Hypothalamus (tissue), 51 donors: ENCODE measurements at places on chromosomes 4 and X.

- no peak for DNase-seq
Observed at GRCh38 chr4:15025693-15026092, 23.4 kb downstream of the CPEB2 start.

DNA sequence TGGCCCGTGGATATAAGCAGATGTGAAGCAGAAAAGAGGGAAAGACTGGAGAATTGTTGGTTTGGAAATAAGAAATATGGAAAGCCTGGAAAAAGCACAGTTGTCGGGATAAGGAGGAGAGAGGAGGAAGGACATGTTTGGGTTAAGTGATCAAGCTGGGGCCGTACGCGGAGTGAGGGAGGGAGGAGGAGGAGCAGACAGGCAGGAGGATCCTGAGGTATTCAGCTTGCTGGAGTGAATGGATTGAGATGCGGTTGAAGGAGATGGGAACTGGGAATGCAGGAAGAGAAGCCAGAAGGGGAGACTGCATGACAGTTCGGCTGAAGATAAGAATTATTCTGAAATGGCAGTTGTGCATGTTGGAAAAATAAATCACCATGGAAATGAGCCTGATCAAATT, 21.2 kb downstream of the ZFP42 start:
- DNase-seq, result no peak

GRCh38 chrX:118655561-118656246, 71.7 kb upstream of the IL13RA1 start:
- DNase-seq, result no peak

DNA sequence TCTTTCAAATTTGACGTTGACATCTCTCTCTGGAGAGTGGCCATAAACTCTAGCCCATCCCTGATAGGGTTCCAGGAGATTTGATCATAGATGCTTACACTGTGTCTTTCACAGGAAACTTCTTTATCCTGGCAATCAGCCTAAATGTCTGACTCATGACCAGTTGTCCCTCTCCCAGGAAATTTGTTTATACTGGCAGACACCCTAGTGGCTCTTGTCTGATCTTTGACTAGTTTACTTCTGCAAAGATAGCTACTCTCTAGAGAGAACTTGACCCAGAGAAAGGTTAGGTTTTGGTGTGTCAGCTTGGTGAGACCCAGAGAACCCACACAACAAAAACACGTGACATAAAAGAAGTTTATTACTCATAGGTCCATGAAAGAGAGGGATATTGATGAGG, 509.8 kb downstream of the CENPC start:
- DNase-seq, result no peak
